ENCODE measurements at places on chromosomes 11 and 22.

DNA sequence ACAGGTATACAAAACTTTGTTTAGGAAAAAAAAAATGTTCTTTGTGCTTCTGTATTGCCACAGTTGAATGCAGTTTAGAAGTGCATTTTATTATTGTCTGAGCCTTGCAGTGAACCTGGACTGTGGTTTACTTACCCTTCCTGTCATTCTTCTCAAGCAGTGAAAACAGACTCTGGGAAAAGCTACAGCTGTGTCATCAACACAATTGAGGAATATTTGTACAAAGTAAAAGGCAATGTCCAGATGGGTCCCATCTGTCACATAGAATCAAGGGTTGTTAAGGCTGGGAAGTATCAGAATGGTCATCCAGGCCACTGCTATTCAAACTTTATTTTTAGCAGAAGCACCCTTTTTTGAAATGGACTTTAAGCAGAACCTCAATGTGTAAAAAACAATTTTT is 73.3 kb downstream of the TRIM44 start:
- DNase-seq = no peak

- DNase-seq = no peak
Observed at GRCh38 chr11:19445771-19446170, 205.0 kb upstream of the E2F8 start.

GRCh38 chr11:72818971-72819370 is 4.8 kb downstream of the ATG16L2 start:
- no peak for DNase-seq

DNA sequence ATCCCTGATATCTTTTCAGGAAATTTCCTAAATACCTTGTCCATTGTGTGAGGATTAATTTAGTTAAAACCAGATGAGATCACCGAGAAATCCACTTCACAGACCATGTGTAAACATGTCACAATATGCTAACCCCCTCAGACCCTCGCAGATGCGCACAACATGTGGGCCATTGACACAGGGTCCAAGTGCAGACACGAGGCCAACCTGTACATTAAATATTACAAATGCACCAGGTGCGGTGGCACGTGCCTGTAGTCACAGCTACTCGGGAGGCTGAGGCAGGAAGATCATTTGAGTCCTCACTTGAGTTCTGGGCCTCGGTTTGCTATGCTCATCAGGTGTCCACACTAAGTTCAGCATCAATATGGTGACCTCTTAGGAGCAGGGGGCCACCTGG is 9.9 kb upstream of the TMPRSS4 start:
- DNase-seq = no peak

DNA sequence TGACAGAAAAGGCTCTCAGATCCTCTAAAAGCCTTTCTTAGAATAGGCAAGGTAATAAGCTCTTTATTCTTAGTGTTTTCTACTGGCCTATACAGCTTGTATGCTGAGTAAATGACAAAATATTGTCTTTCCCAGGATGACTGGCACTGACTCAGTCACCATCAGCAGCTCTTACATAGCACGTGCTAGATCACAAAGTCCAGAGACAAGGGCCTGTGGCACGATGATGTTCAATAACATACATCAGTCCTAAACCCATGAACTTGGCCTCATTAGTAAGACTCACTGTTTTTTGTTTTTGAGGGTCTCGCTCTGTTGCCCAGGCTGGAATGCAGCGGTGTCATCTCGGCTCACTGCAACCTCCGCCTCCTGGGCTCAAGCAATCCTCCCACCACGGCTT is 42.7 kb downstream of the CELF1 start:
- DNase-seq = no peak

DNA sequence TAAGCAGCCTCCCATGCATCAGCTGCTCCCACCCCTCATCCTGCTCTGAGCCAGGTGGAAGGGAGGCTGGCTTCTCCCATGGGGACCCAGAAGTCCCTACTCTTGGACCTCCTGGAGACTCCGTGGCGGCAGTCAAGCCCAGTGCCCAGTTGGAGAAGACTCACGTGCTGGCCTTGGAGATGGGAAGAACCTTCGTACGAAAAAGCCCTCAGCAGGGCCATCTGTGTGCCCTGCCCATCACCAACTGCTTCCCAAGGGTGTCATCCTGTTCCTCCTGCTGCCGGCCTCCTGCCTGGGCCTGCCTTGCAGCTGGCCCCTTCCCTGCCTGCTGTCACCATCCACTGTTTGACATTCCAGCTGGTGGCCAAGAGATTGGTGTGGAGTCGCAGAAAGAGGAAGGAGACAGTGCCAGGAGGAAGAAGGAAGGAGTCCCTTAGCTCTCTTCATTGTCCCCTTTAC is 28.0 kb downstream of the ARHGAP1 start:
- DNase-seq = no peak

DNA sequence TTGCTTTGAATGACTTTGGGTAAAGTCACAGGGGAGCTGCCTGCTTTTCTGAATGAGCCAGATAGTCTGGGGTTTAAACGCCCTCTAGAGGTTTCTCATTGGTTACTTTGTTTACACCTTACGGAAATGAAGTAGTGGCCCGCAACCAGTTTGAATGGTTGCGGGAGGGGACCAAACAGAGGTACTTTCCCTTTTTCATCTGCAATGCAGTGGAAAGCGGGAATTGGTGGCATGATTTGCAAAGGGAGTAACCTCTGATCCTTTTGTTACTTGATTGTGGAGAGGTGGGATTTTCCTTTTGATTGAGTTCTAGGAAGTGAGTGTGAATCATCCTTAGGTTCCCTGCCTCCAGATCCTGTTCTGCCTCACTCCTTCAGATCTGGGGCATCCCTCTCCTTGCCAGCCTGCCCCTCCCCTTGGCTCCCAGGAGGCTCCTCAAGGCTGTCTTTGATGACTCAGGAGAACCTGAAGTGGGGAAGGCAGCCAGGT is 15.9 kb upstream of the GLYATL1 start:
- no peak for DNase-seq

DNA sequence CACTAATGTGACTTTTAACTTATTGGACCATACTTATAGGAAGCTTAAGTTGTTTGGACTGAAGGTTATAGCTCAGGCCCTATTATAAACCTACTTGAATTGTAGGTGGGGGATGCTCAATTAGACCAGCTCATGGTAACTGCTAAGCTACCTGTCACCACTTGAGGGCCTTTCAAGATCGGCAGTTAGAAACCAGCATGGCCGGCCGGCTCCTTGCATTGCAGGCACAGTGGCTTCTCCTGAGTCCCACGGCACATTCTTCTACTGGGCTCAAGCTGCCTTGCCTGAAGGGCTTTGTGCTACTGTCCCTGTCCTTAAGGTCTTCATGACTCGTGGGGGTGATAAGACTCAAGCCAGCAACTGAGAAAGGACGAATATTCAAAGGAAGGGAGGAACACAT is 70.8 kb downstream of the TBC1D22A start:
- DNase-seq = no peak

DNA sequence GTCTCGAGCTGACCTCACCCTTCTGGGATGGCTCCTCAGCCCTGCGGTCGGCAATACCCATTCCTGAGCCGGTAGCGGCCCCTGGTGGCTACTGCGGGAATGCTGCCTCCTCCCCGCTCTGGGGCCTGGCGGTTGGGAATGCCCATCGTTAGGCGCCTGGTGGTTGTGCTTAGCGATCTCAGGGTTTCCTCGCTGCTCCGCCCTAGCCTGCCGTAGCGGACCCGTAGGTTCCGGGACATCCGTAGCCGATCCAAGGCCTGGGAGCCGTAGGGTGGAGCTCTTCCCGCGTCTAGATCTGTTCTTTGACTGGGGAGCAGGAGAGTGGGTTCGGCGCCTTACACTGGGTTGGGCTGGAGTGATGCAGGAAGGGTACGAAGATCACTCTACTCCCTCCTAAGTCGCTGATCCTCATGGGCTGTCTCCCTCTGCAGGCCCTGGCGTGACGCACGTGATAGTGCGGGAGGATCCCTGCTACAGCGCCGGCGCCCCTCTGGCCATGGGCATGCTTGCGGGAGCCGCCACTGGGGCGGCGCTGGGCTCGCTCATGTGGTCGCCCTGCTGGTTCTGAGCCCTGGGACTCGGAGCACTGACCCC is 14.8 kb downstream of the PLEKHB1 start:
- peak; percentile 74 for DNase-seq

- no peak for DNase-seq
Observed at GRCh38 chr11:58900479-58901420, 38.5 kb upstream of the GLYATL1 start.

DNA sequence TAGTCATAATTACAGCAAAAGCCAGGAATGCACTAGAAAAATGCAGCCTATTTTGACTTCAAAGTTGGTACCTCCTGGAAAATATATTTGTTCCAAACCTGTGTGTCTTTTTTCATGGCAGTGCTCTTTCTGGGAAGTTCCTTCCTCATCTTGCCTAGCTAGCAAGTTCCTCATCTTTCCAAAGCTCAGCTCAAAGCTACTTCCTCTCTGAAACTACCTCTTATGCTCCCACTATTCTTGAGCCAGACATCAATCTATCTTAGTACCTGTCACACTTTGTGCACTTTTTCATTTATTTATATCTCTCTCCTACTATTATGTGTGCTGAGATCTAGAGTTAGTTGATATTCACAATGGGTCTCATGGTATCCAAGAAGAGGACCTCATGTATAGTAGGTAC is 191.6 kb upstream of the CCDC90B start:
- no peak for DNase-seq

GRCh38 chr11:70910835-70911234 is 341.5 kb downstream of the SHANK2 start:
- DNase-seq = no peak
